Spinal cord (tissue), 10 donors: ENCODE measurements at places on chromosomes 11 and 22. TPM values are rescaled to one million over a fixed set of nuclear protein-coding genes. Genes with fewer than 3 reads are reported as not detected.

The GAL gene
- total RNA-seq: 1.2 TPM

DNA sequence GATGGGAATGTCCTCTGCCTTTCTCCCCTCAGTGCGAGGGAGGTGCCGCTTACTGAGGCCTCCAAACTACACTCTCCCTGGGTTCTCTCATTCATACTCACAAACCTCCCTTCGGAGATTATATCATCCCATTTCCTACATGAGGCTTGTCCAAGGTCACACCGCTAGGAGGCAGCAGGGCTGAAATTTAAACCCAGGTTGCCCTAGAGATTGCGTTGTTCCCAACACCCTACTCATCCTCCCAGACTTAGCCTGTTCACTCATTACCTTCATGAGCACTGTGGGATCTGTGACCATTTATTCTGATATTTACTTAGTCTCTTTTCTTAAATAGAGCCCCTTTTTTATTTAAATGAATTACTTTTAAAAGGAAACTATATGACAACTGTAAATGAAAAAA, 31.1 kb downstream of the SDHAF2 start:
- no peak for DNase-seq

DNA sequence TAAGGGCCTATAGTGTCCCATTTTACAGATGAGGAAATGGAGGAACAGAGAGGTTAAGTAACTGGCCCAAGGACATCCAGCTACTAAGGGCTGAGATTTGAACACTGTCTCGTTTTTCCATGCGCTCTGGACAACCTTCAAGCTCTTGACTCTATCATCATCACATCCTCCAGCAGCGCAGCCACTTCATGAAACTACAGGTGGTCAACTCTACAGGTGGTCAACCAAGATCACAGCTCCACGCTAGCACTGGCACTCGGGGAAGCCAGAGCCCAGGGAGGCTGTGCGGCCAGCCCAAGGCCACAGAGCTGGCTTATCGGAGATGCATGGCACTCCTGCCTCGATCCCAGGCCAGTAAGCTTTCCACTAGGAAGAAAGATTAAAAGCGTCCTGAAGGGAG, 40.0 kb downstream of the PHF21B start:
- no peak for DNase-seq

The BAIAP2L2 gene
- 0.88 TPM for total RNA-seq

The MRGPRX4 gene
- total RNA-seq: 0.20 TPM
